ENCODE measurements at places on chromosomes 1 and 21.

- peak; percentile 24 for DNase-seq
These were observed 145.4 kb upstream of the HP1BP3 start for GRCh38 chr1:20932437-20932977.

DNA sequence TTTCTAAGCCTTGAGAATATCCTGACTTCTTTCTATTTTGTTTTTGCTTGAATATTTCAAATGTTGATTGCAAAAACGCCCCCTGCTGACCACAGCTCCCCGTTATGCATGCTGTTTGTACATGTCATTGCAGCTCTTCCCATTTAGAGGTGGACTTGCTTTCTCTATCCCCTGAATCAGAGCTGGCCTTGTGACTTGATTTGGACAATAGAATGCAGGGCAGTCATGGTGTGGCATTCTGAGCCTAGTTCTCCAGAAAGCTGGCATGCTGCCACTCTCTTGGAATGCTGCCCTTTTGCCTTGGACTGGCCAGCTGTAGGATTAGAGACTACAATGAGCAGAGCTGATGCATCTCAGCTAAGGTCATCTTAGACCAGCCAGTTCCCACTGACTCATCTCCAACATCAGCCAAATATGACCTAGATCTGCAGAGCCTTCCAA lies 1561.5 kb downstream of the MRPL39 start:
- peak; percentile 14 for DNase-seq

DNA sequence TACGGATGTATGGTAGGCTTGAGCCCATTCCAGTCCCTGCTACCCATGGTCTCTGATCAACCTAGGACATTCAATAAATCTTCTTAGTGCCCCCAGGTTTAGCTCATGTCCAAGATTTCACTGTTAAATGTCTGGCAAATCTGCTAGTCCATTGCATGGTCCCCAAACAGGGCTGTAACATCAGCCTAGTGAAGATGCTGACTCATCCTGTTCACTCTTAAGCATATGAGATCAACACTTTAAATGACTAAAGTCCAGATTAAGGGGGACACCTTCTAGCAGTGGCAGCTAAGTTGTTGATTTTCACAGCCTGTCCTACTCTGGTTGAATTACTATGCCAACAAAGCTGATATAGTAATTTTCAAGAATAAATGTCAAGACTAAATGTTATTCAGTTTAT lies 46.5 kb upstream of the NUF2 start:
- no peak for DNase-seq

GRCh38 chr1:64245495-64245894 lies 42.1 kb downstream of the UBE2U start:
- no peak for DNase-seq

- no peak for DNase-seq
These were observed 90.6 kb downstream of the TRIM11 start for GRCh38 chr1:228315945-228316588.

- no peak for DNase-seq
These were observed 31.2 kb upstream of the QSOX1 start for GRCh38 chr1:180123463-180123936.

DNA sequence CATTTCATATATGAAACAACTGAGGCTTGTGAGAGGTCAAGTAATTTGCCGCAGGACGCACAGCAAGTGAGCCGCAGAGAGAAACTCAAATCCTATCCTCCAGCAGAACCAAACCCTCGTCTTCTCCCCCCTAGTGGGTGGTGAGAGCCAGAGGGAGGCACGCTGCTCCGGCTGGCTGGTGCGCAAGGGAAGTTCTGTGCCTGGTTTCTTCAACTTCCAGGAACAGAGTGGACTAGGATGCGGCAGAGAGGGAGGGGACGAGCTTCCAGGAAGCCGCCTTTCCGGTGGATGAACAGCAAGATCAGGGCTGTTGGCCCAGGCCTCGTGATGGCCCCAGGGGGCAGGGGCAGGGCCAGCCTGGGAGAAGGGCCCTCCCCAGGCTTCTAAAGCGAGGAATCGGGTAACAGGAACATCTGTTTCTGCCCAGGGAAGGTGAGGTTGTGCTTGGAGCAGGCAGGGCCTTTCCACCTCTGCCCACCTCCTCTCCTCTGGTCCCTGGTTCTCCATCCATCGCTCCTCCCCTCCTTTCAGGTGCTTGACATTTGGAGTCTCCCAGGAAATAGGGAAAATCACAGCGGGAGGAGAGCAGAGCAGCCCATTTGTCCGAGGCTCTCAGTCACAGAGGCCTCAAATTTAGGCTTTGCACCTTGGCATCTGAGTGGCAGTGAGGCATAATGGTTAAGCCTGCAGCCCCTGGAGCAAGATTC lies 16.8 kb upstream of the PDIK1L start:
- DNase-seq = no peak

- DNase-seq = peak; percentile 62
These were observed 10.8 kb downstream of the MINDY1 start for GRCh38 chr1:150995896-150996295.

- DNase-seq = peak; percentile 40
These were observed 93.1 kb upstream of the HAO2 start for GRCh38 chr1:119275145-119276134.

DNA sequence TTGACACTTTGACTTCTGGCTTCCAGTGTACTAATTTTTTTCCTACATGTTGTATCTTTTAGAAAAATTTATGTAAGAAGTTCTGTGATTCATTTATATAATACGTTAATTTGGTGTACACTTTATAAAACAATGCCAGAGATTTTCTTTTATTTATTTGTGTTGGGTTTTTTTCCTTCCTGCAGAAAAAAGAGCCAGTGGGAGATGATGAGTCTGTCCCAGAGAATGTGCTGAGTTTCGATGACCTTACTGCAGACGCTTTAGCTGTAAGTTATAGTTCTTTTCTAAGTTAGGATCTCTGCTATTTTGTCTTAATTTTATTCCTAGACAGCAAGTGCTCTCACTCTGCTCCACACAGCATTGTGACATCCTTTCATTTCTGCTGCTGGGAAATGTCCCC lies 14.4 kb downstream of the SARS1 start:
- no peak for DNase-seq

DNA sequence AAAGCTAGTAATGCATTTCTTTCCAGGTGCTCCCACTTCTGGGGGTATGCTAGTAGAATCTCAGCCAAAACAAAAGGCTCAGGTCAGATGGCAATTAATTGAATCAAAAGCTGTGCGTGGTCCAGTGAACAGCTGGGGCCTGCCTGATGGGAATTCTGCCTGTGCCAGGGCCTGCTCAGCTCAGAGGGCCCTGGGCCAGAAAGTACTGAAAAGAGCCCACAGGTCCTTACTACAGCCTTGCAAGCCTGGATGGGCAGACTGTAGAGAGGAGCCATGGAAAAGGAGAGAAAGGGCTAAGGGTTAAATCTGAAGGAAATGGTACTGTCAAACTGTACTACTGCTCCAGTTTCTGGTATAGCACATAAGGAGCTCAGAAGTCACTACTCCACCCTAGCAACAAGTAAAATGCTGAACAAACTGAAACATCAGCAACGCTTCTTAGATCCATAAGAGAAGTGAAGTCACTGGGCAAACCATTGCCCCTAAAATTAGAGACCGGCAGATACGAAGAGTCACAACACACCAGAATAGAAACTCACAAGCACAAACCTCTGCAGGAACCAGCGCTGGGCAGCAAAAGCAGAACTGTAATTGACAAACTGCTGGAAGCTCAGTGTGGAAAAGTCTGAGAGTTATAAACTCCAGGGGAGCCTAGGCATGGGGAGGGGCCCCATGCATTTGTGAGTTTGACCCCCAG lies 121.1 kb upstream of the SYT6 start:
- no peak for DNase-seq

DNA sequence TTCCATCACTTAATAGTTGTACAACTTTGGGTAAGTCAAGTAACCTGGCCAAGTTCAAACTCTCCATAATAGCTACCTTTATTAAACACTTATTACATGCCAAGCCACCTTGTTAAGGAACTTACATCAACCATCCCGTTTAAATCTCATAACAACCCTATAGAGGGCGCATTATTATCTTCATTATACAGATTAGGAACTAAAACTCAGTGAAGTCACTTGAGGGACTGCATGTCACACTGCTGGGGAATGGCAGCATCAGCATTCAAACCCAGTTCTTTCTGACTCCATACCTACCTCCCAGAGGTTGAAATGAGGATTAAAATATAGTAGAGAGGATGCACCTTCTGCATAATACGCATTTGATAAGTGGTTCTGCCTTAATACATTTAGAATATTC lies 47.1 kb upstream of the PLA2G2C start:
- peak; percentile 27 for DNase-seq

DNA sequence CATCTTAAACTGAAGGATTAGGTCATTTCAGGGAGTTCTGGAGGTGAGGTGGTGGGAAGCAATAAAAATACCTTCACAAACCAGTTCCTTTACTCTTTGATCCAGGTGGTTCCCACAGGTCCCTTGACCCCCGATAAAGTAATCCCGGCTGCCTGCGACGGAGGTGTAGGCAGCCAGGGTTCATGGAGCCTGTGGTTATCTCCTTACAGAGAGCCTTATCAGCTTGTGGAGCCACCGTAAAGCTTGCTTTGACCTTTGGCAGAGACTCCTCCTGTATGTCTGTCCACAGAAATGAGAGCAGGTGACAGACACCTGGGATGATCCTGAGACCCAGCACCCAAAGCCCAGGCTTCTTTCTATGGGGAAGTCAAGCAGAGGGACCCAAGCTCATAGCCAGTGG lies 243.4 kb downstream of the KIF26B start:
- DNase-seq = no peak

DNA sequence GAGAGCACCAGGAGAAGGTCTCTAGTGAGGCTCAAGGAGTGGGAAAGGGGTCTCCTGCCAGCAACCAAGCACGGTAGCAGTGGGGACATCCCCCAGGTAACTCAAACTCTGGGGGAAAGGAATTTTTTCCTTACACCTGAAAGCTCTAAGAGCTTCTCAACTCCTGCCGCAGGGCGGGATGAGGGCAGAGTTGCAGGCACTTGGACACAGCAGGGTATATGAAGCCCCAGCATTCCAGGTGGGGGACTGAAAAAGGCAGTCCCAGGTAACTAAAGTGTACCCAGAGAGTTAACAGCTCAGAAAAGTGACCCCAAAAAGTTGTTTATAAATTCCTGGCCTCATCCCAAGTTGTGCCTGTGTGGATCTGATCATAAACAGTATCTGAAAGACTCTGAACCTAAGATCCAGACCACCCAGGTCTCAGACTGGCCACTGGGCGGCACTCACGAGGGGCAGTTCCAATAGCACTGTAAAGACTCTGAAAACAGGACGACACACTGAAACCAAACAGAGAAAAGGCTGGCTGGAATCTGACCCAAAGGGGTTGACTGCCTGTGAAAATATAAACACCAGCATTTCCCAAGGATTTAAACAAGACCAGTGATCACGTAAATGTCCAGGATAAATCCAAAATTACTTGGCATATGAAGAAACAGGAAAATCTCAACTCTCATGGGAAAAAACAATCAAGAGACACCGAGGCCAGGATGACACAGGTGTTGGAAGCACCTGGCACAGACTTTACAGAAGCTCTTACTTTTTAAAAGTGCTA lies 47.5 kb downstream of the HSF2BP start:
- DNase-seq = no peak

- no peak for DNase-seq
These were observed 186.1 kb upstream of the ADAMTS5 start for GRCh38 chr21:27152996-27153395.

DNA sequence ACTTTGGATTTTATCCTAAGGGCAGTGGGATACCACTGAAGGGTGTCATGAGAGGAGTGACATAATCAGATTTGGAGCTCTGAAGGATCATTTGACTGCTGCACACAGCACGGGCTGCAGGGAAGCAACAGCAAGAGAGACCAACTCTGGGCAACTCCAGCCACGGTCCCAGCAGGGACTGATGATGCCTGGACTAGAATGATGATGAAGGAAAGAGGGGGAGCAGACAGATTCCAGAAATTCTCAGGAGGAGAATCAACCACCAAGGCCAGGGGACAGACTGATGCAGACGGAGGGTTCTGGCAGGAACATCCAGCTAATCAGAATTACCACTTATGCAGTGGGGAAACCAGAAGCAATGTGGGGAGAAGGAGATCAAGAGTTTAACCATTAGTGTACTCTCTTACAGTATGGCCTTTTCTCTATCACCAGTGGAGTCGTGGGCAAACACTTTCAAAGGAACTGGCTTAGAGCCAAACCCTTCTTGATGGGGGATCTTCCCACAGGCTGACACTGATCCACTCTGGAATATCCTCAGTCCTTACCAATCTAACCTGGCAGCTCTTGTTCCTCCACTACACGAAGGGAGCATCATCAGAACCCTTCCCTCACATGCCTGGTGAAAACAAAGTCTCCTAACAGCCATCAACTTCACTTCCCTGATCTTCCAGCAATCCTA lies 3.3 kb downstream of the URB1 start:
- DNase-seq = no peak

- DNase-seq = no peak
These were observed 61.3 kb downstream of the RHBG start for GRCh38 chr1:156430303-156430702.

DNA sequence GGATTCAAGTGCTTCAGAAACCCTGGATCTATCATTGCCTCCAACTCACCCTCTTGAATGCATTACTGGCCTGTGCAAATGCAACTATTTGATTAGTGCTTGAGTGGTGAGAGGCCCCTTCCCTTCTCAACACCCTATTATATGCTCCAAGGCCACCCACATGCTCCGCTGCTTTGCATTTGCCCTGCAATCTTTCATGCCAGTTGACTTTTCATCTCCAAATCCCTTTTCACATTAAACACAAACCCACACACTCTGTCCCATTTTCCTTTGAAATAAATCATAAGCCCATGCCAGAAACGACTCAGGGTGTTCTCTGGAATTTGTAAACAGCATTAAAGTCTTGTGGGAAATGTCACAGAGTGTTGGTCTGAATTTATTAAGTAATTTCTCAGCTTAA lies 78.9 kb upstream of the CTTNBP2NL start:
- no peak for DNase-seq

DNA sequence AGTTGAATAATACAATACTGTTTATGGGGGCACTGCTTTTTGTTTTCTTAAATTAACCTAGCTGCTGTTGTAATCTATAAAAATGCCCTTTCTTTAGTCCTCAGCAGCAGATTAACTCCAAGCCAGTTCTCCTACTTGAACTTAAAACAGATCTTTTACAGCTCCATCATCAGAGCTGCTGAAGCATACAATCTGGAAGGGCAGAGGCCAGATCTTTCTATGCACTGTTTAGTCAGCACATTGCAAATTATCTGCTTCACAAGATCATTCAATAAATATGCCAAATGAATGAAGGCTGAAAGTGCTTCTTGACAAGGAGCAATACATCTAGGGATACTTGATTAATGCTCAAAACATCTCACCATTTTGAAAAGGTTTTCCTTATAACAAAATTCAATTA lies 115.8 kb downstream of the PLPPR5 start:
- no peak for DNase-seq

GRCh38 chr1:82848043-82848442 lies 1047.3 kb downstream of the ADGRL2 start:
- no peak for DNase-seq

DNA sequence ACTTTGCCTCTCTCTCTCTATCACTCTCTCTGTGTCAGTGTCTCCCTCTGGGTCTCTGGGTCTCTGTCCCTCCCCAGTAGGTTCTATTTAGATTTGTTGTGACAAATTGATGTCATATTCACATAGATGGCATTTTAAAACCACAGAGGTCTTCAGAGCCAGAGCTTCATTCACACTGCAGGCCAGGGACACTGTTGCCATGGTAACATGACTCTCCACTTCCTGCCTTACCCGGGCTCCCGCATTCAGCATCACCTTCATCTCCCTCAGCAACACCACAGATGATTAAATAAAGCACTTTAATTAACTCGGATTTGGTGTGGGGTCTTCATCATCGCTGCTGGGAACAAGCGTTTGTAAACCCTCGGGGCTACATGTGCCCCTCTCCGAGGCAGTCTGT lies 132.6 kb downstream of the ETS2 start:
- peak; percentile 20 for DNase-seq

All from CD4-positive, alpha-beta T cell treated with Interleukin-17A for 1 hour (primary cell).